ENCODE measurements at places on chromosomes 5 and 9.

GRCh38 chr9:76586390-76587314, 127.7 kb downstream of the GCNT1 start:
- no peak for DNase-seq

DNA sequence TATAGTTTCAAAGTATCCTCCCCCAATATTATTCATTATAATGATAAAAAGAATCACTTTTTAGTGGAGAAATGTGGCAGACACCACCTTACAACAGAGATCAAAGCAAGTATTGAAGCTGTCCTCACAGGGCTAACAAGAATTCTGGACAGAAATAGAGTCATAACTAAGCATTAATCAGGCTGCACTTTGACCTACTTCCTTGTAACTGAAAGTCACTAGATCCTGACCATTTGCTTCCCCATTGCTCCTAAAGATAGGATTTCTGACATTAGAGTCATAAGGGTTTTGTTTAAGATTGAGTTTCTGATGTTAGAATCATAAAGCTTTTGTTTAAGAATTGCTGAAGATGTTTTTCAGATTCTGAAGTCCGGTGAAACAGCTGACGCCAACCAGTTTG, 159.7 kb downstream of the ATP10B start:
- DNase-seq = no peak

DNA sequence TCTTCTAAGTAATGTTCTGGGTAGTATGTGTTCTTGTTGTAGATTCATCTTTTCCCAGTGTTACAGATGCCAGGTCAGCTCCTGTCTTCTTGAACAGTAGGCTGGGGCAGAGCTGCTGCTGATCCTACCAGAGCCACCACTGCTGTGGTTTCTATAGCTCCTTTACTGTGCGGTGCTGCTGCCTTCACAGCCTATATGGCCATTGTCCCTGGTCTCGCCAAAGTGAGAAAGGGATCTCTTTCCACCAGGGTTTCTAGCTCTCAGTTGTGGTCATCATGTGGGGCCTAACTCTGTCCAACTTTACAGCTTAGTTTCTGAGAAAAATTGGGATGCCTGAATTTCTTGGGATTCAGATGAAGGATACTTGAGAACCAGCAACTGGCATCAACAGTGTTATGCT, 70.9 kb upstream of the CER1 start:
- DNase-seq = no peak

DNA sequence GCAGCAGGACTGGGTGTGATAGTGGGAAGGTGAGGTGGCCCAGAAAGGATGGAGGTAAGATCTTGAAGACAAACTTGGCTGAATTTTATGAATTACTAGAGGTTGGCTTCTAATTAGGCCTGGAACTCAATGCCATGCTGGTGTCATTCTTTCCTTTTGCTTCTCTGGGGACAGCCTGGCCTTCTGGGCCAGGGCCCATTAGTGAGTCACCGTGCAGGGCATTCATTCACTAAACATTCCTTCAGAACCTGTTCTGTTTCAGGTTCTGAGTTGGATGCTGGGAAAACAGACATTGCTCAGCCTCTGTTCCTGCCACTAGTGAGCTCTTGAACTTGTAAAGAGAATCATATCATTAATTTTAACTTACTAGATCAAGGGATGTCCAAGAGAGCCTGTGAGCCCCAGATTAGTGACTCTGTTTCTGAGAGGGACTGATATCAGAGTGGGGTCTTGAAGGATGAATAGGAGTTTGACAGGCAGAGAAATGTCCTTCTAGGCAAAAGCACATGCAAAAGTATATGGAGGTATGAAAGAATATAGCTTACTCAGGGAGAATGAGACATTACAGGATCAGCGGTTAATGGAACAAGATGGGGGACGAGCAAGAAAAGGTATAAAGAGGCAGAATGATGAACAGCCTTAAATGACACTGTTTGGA, 66.5 kb downstream of the LHX2 start:
- DNase-seq = no peak

- no peak for DNase-seq
These were observed 245.3 kb downstream of the ADGRV1 start for GRCh38 chr5:90803876-90804275.

- peak; percentile 77 for DNase-seq
These were observed at the start of gene SEC24A for GRCh38 chr5:134648425-134649162. Gene SEC24A (plus strand): TSS chr5:134648785. CDS start chr5:134649077, 292 bp downstream.

- DNase-seq = no peak
These were observed 48.6 kb downstream of the RGS3 start for GRCh38 chr9:113511856-113512761.

- no peak for DNase-seq
These were observed 60.6 kb upstream of the SYK start for GRCh38 chr9:90741036-90741435.

- no peak for DNase-seq
These were observed 72.9 kb downstream of the ZNF618 start for GRCh38 chr9:113948891-113949570.

DNA sequence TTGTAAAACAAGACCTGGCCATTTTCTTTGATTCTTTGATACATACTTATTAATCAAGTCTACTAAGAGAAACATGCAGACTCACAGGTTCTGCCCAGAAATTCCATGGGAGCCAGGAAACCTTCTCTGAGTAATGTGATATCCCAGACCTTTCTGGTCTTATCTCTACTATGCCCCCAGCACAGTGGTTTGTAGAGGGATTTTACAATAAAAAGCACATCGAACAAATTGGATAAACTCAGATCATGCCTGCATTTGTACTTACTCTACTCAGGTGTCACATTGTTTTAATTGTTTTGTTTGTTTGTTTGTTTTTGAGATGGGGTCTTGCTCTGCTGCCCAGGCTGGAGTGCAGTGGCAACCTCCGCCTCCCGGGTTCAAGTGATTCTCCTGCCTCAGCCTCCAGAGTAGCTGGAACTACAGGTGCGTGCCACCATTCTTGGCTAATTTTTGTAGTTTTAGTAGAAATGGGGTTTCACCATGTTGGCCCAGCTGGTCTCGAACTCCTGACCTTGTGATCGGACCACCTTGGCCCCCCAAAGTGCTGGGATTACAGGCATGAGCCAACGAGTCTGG, 179.5 kb downstream of the ZNF608 start:
- DNase-seq = no peak

DNA sequence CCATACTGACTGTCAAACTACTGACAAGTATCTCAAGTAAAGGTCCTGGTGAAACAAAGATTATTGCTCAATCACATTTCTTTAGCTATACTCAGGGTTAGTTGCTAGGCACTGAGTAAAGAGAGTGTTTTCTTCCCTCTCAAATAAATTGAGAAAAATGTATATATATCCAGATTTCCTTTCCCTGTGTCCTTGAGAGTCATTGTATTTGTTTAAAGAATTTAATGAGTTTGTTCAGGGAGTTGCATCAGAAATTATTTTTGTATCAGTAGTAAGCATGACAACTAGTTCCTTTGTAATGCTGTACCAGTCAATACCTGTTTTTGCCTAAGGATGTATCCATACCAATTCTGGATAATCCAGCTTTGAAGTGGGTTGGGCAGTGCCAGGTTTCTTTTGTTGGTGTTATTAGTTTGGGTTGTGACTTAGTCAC, 3.2 kb upstream of the ANKHD1 start:
- no peak for DNase-seq

- DNase-seq = no peak
These were observed 4.2 kb downstream of the MARCHF3 start for GRCh38 chr5:127026166-127026565.

- no peak for DNase-seq
These were observed 152.1 kb downstream of the GNA14 start for GRCh38 chr9:77495834-77496671.

- DNase-seq = no peak
These were observed 67.6 kb downstream of the TLE4 start for GRCh38 chr9:79639354-79639753.

DNA sequence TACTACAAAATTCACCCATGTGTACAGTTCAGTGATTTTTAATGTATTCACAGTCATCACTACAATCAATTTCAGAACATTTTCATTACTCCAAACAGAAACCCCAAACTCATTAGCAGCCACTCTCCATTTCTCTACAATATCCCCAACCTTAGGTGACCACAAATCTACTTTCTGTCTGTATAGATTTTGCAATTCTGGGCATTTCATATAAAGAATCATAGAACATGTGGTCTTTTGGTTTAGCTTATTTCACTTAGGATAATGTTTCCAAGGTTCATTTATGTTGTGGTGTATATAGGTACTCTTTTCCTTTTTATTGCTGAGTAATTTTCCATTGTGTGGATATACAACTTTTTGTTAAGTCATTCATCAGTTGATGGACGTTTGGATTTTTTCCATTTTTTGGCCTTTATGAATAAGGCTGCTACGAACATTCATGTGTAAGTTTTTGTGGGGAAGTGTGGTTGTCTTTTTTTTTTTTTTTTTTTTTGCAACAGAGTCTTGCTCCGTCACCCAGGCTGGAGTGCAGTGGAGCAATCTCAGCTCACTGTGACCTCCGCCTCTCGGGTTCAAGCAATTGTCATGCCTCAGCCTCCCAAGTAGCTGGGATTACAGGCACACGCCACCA, 54.5 kb downstream of the DOCK8 start:
- DNase-seq = no peak

Data from hippocampal formation (tissue), 2 donors.